ENCODE measurements at places on chromosomes 7 and 10. TPM values are rescaled to one million over a fixed set of nuclear protein-coding genes. Genes with fewer than 3 reads are reported as not detected.

The AOAH gene
- total RNA-seq = not detected

The CYTH3 gene
- 20.1 TPM for total RNA-seq

The CALCR gene
- not detected for total RNA-seq

The PRKCQ gene
- 1.3 TPM for total RNA-seq

The GPR15LG gene
- total RNA-seq = not detected

The CPA4 gene
- not detected for total RNA-seq

The BHLHA15 gene
- total RNA-seq = not detected

The CDH23 gene
- 2.0 TPM for total RNA-seq

The UCN3 gene
- not detected for total RNA-seq

The FKBP6 gene
- total RNA-seq = not detected

The RASA4 gene
- 102 TPM for total RNA-seq

The AEBP1 gene
- 35.4 TPM for total RNA-seq

The ABCA13 gene
- 0.61 TPM for total RNA-seq

The SH2B2 gene
- 11.6 TPM for total RNA-seq

The ANK3 gene
- total RNA-seq = 84.9 TPM

The REEP3 gene
- 47.1 TPM for total RNA-seq

The ZNF425 gene
- 6.5 TPM for total RNA-seq

The TMEM184A gene
- total RNA-seq = 20.7 TPM

The HOXA3 gene
- total RNA-seq = not detected

The MSS51 gene
- 3.5 TPM for total RNA-seq

The CFTR gene
- total RNA-seq = not detected

The GNGT1 gene
- total RNA-seq = not detected

The MGAM2 gene
- not detected for total RNA-seq

The WIPF3 gene
- total RNA-seq = 0.37 TPM

The PDE6C gene
- not detected for total RNA-seq

The SCART1 gene
- total RNA-seq = 3.8 TPM

The HABP2 gene
- not detected for total RNA-seq

The NEBL gene
- total RNA-seq = 0.74 TPM

The MOGAT3 gene
- not detected for total RNA-seq

The GNA12 gene
- 66.2 TPM for total RNA-seq

The CYP3A5 gene
- not detected for total RNA-seq

The SDK1 gene
- total RNA-seq = 225 TPM

The LRIT1 gene
- total RNA-seq = not detected

The ACHE gene
- total RNA-seq = 30.0 TPM

The CLRN3 gene
- not detected for total RNA-seq

The ANKRD61 gene
- not detected for total RNA-seq

The SLC26A5 gene
- not detected for total RNA-seq

The GPR22 gene
- not detected for total RNA-seq

The UNCX gene
- 106 TPM for total RNA-seq

The CYP3A4 gene
- total RNA-seq = not detected

The SEMA3E gene
- total RNA-seq = 0.96 TPM

The SLC39A12 gene
- not detected for total RNA-seq

All from glutamatergic neuron (in vitro differentiated cells).